Naive B cell (primary cell): ENCODE measurements at places on chromosomes 12 and 14. TPM values are rescaled to one million over a fixed set of nuclear protein-coding genes. Genes with fewer than 3 reads are reported as not detected.
A peak's percentile ranks its signal among the peaks of the same experiment; 100 is the strongest.

GRCh38 chr12:104460041-104460719 is 3.4 kb downstream of the CHST11 start:
- DNase-seq: no peak
- peak overlapping the region; percentile 65 for H3K27ac ChIP-seq
- peaks cover 75% of the 10 kb centered on the region for H3K4me1 ChIP-seq
- H3K27me3 ChIP-seq: no peaks in the 10 kb centered on the region
- H3K36me3 ChIP-seq: no peaks in the 10 kb centered on the region

- no peaks in the 10 kb centered on the region for H3K36me3 ChIP-seq
- no peak overlapping the region for H3K27ac ChIP-seq
- DNase-seq: no peak
Measured at GRCh38 chr14:78612666-78613065, 442.5 kb downstream of the NRXN3 start.

DNA sequence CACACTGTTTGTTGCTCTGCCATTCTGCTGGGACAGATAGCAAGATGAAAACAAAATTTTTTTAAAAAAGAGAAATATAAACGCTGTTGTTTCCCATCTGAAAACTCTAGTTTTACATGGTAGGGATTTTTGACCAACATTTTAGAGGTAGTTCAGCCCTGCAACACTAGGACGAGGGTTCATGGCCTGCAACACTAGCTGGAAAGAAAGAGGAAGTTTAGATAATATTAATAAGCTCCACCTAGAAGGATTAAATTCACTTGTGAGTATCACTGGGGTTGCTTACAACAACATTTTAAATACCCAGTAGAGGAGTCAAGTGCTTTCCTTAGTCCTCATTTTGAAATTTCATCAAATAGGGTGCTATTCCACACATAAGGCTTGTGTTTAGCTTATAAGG is 68.2 kb downstream of the SRGAP1 start:
- H3K27me3 ChIP-seq: no peaks in the 10 kb centered on the region
- H3K36me3 ChIP-seq: no peaks in the 10 kb centered on the region
- no peak overlapping the region for H3K4me3 ChIP-seq
- peaks cover 6% of the 10 kb centered on the region for H3K4me1 ChIP-seq

GRCh38 chr14:92585981-92586937 is 72.7 kb downstream of the RIN3 start:
- no peaks in the 10 kb centered on the region for H3K27me3 ChIP-seq
- no peak overlapping the region for H3K27ac ChIP-seq
- no peak overlapping the region for H3K4me3 ChIP-seq
- peaks cover 15% of the 10 kb centered on the region for H3K36me3 ChIP-seq
- H3K4me1 ChIP-seq: peaks cover 91% of the 10 kb centered on the region

- peaks cover 24% of the 10 kb centered on the region for H3K27me3 ChIP-seq
- H3K4me3 ChIP-seq: no peak overlapping the region
- DNase-seq: no peak
- H3K4me1 ChIP-seq: no peaks in the 10 kb centered on the region
- no peaks in the 10 kb centered on the region for H3K36me3 ChIP-seq
- peak overlapping the region; percentile 8 for H3K27ac ChIP-seq
Measured at GRCh38 chr12:48882315-48882687, 16.6 kb upstream of the RND1 start.

DNA sequence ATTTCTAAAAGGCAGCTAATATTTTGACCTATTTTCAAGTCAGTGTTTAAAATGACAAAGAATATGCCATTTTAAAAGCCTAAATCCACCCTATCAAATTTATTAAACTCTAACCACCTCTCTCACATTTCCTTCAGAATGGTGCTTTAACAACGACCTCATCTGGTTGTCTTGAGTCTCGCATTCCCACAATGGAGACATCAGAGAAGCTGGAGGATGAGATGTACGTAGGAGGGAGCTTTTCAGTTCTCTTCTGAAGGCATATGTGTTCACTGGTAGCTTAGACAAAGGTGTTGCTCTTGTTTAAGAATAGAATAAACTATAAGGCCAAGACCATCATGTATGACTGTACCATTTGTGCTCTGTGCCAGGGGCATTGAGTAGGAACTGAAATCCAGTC is 82.9 kb downstream of the BCL2L14 start:
- H3K27me3 ChIP-seq: no peaks in the 10 kb centered on the region
- no peaks in the 10 kb centered on the region for H3K4me1 ChIP-seq
- DNase-seq: no peak
- H3K36me3 ChIP-seq: no peaks in the 10 kb centered on the region

- no peaks in the 10 kb centered on the region for H3K36me3 ChIP-seq
- H3K27ac ChIP-seq: no peak overlapping the region
- H3K4me3 ChIP-seq: no peak overlapping the region
- peaks cover 2% of the 10 kb centered on the region for H3K27me3 ChIP-seq
- peaks cover 14% of the 10 kb centered on the region for H3K4me1 ChIP-seq
- DNase-seq: no peak
Measured at GRCh38 chr14:99551034-99551922, 52.7 kb downstream of the CCDC85C start.

DNA sequence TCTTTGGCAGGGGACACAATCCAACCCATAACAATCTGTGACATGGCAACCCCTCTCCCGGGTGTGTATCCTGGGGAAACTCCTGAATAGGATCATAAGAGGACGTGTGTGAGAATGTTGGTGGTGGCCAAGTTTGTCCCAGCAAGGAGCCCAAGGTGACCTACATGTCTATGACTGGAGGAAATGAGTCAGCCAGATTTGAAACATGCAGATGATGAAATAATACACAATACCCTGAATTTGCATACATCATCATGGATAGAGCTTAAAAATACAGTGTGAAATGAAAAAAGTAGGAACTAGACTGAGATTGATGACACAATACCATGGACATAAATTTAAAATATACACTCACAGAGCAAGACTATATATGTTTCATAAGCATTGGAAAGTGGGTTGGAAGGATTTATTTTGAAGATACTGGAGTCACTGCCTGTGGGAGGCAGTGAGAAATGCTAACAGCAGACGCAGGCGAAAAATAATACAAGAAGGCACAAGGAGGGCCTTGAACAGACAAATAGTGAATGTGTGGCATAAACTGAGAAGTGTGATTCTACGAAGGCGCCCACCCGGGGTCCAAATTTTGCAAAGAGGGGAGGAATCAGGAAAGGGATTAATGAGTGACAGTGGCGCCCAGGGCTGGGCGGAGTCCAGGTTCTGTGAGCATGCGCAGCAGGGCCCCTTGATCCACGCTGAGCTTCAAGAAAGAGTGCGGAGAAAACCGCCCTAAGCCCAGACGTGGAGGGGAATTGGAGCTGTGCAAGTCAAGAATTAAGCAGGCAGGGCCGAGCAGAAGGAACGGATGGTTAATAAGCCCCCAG is 7.0 kb upstream of the MAP1LC3B2 start:
- no peak overlapping the region for H3K4me3 ChIP-seq
- no peak overlapping the region for H3K27ac ChIP-seq
- peaks cover 30% of the 10 kb centered on the region for H3K4me1 ChIP-seq
- DNase-seq: no peak
- H3K27me3 ChIP-seq: no peaks in the 10 kb centered on the region
- no peaks in the 10 kb centered on the region for H3K36me3 ChIP-seq

- no peaks in the 10 kb centered on the region for H3K27me3 ChIP-seq
- no peaks in the 10 kb centered on the region for H3K4me1 ChIP-seq
- no peak overlapping the region for H3K4me3 ChIP-seq
- H3K27ac ChIP-seq: no peak overlapping the region
- no peaks in the 10 kb centered on the region for H3K36me3 ChIP-seq
Measured at GRCh38 chr12:110224379-110225304, 56.4 kb upstream of the ATP2A2 start.

GRCh38 chr14:62144863-62145262 is 382.6 kb downstream of the SNAPC1 start:
- H3K27me3 ChIP-seq: peaks cover 44% of the 10 kb centered on the region
- H3K4me1 ChIP-seq: no peaks in the 10 kb centered on the region
- no peak overlapping the region for H3K27ac ChIP-seq
- DNase-seq: no peak
- H3K36me3 ChIP-seq: no peaks in the 10 kb centered on the region
- no peak overlapping the region for H3K4me3 ChIP-seq

DNA sequence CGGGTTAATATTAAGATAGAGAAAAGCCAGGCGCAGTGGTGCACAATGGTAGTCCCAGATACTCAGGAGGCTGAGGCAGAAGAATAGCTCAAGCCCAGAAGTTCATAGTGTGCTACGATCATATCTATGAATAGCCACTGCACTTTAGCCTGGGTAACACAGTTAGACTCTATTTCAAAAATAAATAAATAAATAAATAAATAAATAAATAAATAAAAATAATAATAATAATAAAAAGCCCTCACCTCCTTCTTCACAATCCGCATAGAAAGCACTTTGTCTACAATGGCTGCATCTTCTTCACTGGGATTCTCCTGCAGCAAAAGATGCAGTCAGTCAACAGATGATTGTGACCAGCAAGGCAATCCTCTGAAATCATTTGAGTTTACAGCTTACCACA is 31.5 kb upstream of the SUPT16H start:
- no peaks in the 10 kb centered on the region for H3K4me1 ChIP-seq
- H3K4me3 ChIP-seq: no peak overlapping the region
- no peak for DNase-seq
- H3K27ac ChIP-seq: no peak overlapping the region

GRCh38 chr14:103216399-103216798 is 93.1 kb downstream of the TNFAIP2 start:
- H3K36me3 ChIP-seq: no peaks in the 10 kb centered on the region
- no peak for DNase-seq
- no peaks in the 10 kb centered on the region for H3K4me1 ChIP-seq

GRCh38 chr14:82449926-82450468 is 916.3 kb upstream of the SEL1L start:
- no peak overlapping the region for H3K4me3 ChIP-seq
- H3K36me3 ChIP-seq: no peaks in the 10 kb centered on the region
- no peaks in the 10 kb centered on the region for H3K27me3 ChIP-seq
- no peak overlapping the region for H3K27ac ChIP-seq

- peaks cover 4% of the 10 kb centered on the region for H3K36me3 ChIP-seq
- H3K4me1 ChIP-seq: no peaks in the 10 kb centered on the region
- H3K27me3 ChIP-seq: peaks cover 34% of the 10 kb centered on the region
- DNase-seq: no peak
- H3K27ac ChIP-seq: no peak overlapping the region
- no peak overlapping the region for H3K4me3 ChIP-seq
Measured at GRCh38 chr14:94355191-94355794, 32.2 kb upstream of the SERPINA6 start.

DNA sequence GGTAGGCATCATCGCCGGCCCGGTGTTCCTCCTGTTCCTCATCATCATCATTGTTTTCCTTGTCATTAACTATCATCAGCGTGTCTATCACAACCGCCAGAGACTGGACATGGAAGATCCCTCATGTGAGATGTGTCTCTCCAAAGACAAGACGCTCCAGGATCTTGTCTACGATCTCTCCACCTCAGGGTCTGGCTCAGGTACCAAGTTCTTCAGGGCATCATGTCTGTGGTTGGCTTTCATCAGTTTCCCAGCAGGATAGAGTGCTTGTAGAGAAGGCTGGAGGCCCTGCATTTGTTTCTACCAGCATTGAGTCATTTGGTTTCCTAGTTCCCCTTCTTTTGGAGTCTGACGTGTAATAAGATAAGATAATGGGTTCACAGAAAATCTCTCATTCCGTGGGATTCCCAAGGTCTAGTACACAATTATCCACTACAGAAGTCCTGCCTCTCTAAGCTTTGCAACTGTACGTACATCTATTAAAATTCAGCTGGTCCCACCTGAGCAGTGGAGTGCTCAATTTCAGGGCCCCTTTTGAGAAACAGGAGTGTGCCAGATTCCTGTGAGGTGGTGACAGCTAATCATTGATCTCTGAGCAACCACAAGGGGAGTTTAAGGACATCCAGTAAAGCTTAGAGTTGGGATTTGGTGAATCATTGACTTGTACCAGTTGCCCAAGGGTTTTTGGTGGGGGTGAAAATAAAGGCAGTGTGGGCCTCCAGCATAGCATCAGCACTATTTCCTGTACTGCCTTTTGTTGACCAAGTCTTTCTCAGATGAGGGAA is 25.1 kb downstream of the ACVR1B start:
- no peak overlapping the region for H3K4me3 ChIP-seq
- no peak overlapping the region for H3K27ac ChIP-seq
- H3K36me3 ChIP-seq: peaks cover 13% of the 10 kb centered on the region
- H3K27me3 ChIP-seq: no peaks in the 10 kb centered on the region
- H3K4me1 ChIP-seq: peaks cover 58% of the 10 kb centered on the region

DNA sequence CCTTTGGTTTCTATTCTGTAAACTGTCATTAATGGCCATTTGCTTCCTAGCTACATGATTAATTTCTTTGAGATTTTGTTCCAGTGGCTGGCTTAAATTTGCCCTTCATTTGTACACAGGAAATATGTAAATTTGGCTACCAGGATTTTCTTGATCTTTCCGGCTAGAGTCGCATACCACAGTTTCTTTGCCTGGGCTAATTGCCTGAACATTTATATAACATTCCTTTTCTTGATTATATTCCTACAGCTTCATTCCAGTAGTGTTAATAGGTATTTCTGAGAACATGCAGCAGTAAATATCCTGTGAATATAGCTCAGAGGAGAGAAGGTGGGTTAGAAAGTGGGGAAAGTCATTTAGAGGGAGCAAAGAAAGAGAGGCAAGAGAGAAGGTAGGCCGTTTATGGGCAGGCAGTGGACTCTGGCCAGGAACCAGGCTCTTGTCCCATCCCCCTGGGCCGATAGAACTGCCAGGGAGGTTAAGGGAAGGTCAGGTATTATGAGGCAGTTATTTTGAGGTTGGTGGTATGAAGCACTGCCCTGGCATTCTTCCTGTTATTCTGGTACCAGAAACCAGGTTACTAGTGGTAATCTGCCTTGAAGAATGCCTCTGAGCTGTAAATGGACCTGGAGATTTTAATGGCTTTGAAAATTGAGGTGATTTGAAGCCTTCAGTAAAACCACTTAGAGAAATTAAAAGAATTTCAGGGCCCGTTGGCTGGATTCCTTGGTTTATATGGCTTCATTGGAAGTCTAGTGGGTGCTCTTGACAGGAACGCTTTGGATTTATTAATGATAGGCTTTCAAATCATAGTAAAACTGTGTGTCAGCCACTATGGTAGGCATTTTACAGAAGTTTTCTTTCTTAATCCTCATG is 4.4 kb downstream of the RNF10 start:
- peak overlapping the region; percentile 86 for H3K27ac ChIP-seq
- DNase-seq: no peak
- peaks cover 37% of the 10 kb centered on the region for H3K4me1 ChIP-seq
- no peaks in the 10 kb centered on the region for H3K36me3 ChIP-seq
- peak overlapping the region; percentile 73 for H3K4me3 ChIP-seq

- H3K36me3 ChIP-seq: no peaks in the 10 kb centered on the region
- no peaks in the 10 kb centered on the region for H3K27me3 ChIP-seq
- no peak overlapping the region for H3K27ac ChIP-seq
- peak overlapping the region; percentile 0 for H3K4me3 ChIP-seq
- DNase-seq: no peak
Measured at GRCh38 chr12:31526158-31526546, 64.8 kb downstream of the DENND5B start.

GRCh38 chr12:45191239-45191638 is 24.7 kb upstream of the ANO6 start:
- peaks cover 22% of the 10 kb centered on the region for H3K36me3 ChIP-seq
- H3K27me3 ChIP-seq: no peaks in the 10 kb centered on the region
- no peak overlapping the region for H3K27ac ChIP-seq
- H3K4me1 ChIP-seq: no peaks in the 10 kb centered on the region
- H3K4me3 ChIP-seq: no peak overlapping the region
- no peak for DNase-seq

Gene LRP1-AS
- not detected for polyA plus RNA-seq

Gene A2M
- 0.48 TPM for polyA plus RNA-seq

Gene KRT81
- polyA plus RNA-seq: not detected

Gene NOVA1
- not detected for polyA plus RNA-seq

Gene OR6C2
- polyA plus RNA-seq: not detected

Gene FAM222A
- polyA plus RNA-seq: not detected

Gene PROX2
- polyA plus RNA-seq: not detected
